GM23338 (cell line): ENCODE measurements at places on chromosomes 1 and 21.
A peak's percentile ranks its signal among the peaks of the same experiment; 100 is the strongest.

DNA sequence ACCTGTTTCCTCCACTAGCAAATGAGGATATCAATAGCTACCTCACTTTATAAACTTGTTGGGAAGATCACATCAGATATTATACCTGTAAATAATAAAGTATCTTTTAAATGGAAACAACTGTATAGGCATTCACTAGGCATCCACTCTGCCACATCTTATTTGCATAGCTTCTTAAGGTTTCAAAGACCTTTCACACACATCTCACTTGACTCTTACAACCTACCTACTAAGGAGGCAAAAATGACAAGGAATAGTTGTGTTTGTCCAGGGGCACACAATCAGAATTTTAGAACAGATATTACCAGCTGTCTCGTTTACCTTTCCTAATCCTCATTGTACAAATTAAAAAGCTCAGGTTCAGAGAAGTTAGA lies 51.5 kb downstream of the VANGL2 start:
- DNase-seq = no peak

DNA sequence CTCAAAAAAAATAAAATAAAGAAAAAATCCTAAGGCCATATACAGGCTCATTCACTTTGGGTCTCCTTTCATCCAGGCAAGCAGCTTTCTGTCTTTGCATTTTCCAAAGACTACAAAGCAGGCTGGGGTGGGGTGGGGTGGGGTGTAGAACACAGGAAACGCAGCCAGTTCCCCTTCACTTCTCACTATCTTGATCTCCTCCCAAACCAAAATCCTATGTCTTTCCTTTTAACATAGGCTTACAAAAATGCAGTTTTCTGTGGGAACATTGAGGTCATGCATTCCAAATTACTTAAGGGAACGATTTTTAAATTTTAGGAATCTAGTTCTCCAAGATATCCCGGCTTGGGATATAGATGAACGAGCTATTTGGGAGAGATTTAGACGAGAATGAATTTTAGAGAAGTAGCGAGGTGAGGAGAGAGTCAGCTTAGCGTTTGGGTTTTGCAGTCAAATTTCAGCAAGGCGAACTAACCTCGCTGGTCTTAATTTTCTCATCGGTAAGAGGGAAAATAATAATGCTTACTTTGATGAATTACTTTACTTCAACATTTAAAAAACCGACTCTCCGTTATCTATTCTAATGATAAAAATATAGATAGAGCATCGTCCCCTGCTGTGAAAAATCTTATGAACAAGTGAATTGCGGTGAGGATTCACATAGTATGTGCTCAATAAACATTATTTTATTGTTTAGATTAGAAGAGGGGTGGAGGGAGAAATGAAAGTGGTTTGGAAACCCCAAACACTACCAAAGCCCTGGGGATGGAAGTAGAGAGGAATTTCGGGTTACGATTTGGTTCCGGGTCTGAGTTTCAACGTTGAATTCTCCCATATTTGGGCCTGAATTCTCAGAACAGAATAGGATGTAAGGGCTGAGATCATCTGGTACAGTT lies 735 bp upstream of the STX12 start:
- peak; percentile 24 for DNase-seq

DNA sequence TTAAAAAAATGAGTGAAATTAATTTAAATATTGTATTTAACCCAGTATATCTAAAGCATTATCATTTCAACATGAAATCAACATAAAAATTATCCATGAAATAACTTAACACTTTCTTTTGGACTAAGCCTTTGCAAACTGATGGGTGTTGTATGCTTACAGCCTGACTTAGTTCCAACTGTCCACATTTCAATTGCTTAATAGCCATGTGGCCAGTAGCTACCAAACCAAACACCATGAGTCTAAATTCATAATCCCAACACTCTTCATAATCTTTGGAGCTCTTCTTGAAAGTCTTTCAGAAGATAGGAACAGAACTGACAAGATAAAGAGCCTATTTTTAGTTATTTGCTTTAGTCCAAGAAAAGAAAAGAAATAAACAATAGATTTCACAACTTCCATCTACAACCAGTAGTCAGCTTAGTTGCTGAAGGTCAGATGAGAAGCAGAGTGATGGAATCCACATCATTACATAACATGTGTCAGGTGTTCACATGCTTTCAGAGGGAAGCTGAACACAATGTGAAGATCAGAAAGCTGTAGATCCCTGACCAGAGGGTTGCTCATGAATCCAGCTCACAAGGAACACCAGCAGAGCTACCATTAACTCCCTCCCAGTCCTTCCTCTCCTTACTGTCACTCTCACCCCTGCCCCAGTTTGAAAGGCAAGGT lies 144.0 kb upstream of the ZNF648 start:
- DNase-seq = no peak

GRCh38 chr1:154493276-154493675 lies 8.7 kb upstream of the TDRD10 start:
- DNase-seq = peak; percentile 55

GRCh38 chr1:160755911-160756848 lies 17.1 kb downstream of the SLAMF7 start:
- no peak for DNase-seq

DNA sequence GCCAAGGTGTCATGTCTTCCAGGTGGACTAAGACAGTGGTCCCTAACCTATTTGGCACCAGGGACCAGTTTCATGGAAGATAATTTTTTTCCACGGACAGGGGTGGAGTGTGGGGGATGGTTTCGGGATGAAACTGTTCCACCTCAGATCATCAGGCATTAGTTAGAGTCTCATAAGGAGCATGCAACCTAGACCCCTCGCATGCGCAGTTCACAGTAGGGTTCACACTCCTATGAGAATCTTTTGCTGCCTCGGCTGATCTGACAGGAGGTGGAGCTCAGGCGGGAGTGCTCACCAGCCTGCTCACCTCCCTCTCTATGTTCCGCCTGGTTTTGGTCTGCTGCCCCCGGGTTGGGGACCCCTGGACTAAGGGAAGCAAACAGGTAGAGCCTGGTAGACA lies 30.9 kb downstream of the LGR6 start:
- DNase-seq = no peak

GRCh38 chr1:11634365-11635192 lies 19.6 kb downstream of the FBXO2 start:
- DNase-seq = no peak

GRCh38 chr1:109242387-109242786 lies 7.0 kb upstream of the CELSR2 start:
- no peak for DNase-seq

DNA sequence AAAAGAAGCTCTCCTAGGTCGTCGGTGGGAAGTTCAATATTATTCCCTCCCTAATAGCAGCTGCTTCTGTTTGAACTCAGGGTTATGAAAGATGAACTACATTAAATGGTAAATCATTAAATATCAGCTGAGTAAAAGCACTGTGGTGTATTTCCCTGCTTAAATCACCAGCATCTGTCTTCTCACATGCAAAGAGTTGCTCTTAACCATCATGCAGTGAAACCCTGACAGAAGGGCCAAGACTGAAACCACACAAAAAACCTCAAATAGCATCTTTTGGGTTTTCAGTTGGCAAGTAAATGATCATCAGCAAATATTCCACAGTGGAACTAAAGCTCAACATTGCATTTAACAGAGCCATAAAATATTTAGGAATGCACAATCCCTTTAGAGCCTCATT lies 380.0 kb upstream of the ADGRL2 start:
- no peak for DNase-seq

DNA sequence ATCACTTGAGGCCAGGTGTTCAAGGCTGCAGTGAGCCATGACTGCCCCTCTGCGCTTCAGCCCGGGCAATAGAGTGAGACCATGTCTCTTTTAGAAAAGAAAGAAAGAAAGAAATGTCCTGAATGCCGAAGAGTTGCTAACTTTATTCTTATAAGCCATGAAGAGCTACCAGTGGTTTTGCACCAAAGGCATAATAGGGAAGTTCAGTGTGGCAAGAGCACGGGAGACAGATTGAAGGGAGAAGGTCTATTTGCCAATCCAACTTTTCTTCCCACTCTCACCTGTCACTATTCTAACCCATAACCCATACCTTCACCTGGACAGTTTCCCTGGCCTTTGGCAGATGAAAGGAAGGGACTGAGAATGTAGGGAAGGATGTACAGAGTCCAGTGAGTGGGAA lies 4.4 kb upstream of the PEA15 start:
- DNase-seq = no peak

- DNase-seq = no peak
Observed at GRCh38 chr1:12387641-12388040, 157.8 kb downstream of the VPS13D start.

DNA sequence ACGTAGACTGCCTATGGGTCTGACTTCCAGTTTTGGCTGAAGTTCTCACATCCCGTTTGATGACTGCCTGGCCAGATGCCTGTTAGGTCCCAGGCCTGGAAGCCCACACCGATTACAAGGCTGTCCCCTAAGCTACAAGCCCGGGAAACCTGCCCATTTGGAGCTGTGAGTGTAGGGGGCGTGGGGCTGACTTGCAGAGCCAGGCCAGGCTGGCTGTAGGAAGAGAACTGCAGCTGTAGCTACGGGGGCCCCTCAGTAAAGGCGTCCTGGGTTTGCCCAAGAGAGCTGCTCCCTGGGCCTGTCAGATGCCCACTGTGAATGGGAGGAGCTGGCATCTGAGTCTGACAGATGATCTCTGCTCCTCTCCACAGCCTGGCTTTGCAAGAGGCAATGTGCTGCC lies 199.7 kb downstream of the CAMTA1 start:
- DNase-seq = no peak

GRCh38 chr1:218996362-218996761 lies 177.3 kb upstream of the LYPLAL1 start:
- no peak for DNase-seq

- no peak for DNase-seq
Observed at GRCh38 chr1:51920130-51920529, 41.6 kb upstream of the NRDC start.

DNA sequence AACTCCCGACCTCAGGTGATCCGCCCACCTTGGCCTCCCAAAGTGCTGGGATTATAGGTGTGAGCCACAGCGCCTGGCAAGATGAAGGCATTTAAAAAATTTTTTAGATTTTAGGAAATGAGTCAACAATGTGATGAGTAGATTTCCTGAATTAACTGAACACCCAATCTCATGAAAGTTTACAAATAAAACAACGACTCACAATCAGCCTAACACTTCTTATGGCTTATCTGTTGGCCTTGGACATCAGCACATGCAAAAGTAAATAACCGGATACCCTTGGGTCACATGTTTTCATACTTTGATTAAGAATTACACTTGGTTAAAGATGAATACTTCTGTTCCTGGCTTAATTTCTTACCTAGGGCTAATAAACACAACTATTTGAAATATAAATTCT lies 3.0 kb downstream of the GNG12 start:
- DNase-seq = no peak
